IPS DF 6.9 (cell line): ENCODE measurements at places on chromosomes 1 and 21.

DNA sequence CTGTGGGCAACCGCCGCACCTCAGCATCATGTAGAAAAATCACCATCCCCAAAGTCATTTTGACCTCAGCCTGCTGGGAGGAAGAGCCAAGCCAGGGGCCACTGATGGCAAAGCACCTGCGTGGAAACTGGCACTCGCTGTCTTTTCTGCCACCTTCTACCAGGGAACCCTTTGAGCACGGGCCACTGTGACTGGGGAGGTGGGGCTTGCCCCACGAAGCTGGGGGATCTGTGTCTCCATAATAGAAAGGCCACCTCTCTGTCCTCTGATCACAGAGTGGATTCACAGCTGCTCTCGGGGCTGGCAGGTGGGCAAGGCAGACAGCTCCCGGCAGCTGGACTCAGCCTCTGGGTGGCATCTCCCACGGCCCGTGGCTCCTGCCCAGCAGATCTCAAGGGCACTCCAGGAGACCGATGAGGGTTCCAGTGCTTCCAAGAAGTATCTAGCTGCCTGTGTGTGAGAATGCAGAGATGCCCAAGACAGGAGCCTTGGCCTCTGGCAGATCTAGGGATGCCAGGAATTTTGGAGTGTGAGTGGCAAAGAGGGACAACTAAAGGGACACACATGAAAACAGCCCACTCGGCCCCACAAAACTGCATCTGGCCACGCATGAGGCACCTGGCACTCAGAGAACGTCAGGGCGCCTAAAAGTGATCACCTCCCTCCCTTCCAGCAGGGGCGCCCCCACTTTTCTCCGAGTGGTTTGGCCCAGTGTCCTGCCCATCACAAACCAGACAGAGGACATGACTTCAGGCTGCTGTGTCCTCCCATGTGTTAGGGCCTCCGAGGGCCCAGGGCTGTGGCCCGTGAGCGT is 102.6 kb downstream of the PDE9A start:
- DNase-seq: no peak

GRCh38 chr21:42028766-42029425 is 18.7 kb upstream of the ZBTB21 start:
- DNase-seq: no peak

DNA sequence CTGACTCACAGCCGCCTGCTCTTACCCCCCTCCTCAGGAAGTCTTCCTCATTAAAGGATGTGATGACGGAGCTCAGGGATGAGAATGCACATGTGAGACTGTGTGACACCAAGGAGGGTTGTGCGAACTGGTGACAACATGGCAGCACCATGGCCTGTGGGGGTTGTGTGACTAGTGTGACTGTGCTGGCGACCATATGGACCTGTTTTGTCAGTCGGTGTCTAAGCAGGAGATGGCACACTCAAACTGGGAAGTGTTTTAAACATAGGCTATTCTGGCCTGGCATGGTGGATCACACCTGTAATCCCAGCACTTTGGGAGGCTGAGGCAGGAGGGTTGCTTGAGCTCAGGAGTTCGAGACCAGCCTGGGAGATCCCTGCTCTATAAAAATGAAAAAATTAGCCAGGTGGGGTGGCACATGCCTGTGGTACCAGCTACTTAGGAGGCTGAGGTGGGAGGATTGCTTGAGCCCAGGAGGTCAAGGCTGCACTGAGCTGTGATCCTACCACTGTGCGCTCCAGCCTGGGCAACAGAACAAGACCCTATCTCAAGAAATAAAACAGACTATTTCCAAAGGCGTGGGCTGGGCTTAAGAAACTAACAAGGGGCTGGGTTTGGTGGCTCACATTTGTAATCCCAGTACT is 7.4 kb downstream of the TRNP1 start:
- DNase-seq: no peak

DNA sequence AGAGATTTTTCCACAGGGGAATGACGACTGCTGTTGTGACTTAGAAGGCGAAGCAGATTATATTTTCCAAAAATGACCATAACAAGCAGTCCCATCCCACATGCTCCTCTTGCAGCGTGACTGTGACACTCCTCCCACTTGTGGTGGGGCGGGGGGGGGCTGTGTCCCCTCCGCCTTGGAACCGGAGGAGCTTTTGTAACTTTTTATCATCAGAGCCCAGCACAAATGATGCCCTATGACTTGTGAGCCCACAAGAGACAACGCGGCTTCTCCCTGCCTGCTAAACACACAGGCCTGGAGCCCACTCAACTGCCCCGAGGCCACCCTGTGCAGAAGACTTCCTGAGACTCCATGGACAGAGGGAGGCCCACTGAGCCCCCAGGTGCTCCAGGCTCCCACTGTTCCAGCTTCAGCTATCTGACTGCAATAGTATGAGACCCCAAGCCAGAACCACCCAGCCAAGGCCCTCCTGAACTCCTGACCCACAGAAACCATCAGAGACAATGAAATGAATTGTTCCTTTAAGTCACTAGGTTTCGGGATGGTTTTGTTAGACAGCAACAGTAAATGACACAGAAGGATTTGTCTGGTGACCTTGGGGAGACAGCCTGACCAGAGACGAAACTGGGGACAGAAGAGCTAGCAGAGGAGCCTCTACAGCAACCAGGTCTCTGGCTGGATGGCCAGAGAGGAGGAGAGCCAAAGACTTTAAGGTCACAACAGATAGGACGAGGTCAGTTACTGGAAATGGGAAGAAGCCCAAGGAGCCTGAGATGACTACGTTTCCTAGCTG is 58.8 kb downstream of the CAPZB start:
- no peak for DNase-seq

DNA sequence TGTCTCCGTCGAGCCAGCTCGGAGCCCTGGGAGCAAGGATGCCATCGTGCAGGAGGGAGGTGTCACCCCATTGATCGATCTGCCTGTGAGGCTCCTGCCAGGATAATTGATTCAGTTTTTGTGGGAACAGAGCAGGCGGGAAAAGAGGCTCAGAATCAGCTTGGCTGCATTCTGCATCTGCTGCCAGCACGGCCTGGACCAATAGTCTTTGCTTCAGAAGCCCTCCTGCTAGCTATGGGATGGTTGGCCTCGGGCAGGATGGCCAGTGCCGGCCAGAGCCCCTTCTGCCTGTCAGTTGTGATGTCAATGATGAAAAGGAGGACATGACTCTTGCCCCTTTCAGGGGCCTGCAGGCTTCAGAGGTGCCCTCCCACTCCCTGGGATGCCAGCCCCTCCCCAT is 39.6 kb downstream of the PTPRF start:
- no peak for DNase-seq

GRCh38 chr21:35428937-35429336 is 379.8 kb upstream of the RUNX1 start:
- no peak for DNase-seq

DNA sequence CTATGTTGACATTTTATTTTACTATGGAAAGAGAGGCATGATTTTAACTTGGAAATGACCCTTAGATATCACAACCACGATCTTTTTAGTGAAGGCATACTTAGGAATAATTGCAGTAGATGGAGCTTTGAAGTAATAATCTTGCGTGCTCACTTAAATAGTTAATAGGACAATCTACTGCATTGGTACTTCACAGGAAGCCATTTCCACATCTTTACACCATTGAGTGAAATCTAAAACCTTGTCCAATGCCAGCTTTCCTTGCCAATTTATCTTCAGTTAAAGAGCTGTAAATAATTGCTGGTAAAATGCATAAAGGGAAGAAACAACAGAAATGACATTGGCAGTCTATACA is 586.3 kb downstream of the ADGRL2 start:
- no peak for DNase-seq

GRCh38 chr1:33298623-33299277 is 22.1 kb downstream of the A3GALT2 start:
- peak; percentile 60 for DNase-seq

- no peak for DNase-seq
Observed at GRCh38 chr1:115677182-115677555, 35.4 kb downstream of the VANGL1 start.

DNA sequence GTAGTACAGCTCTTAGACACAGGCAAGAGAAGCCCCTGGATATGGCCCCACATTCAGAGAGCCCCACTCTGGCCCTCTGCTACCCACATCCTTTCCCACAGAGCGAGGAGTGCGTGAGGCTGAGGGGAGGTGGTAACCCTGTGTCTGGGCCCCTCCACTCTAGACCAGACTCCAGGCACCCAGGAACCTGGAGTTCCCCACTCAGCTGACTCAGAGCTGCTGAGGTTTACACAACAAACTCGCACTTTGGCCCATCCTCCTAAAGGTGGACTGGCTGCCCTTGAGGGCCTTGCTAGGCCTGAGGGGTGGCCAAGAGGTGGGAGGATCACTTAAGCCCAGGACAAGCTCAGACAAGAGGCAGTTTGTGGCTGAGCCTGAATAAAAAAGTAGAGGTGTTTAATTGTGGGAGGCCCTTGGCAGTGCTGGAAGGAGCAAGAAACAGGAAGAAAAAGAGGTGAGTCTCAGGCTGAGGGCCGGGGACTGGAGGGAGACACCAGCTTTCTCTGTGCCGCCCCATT is 10.7 kb downstream of the MR1 start:
- DNase-seq: no peak

- DNase-seq: no peak
Observed at GRCh38 chr1:13922466-13923110, 222.6 kb downstream of the PRDM2 start.

GRCh38 chr1:1237874-1238701 is 6.1 kb downstream of the B3GALT6 start:
- no peak for DNase-seq

GRCh38 chr1:230171356-230172015 is 104.4 kb downstream of the GALNT2 start:
- DNase-seq: no peak
